T-helper 1 cell (primary cell): ENCODE measurements at places on chromosomes 3 and 15.

GRCh38 chr3:194748225-194748624 is 62.5 kb downstream of the FAM43A start:
- DNase-seq, result no peak

DNA sequence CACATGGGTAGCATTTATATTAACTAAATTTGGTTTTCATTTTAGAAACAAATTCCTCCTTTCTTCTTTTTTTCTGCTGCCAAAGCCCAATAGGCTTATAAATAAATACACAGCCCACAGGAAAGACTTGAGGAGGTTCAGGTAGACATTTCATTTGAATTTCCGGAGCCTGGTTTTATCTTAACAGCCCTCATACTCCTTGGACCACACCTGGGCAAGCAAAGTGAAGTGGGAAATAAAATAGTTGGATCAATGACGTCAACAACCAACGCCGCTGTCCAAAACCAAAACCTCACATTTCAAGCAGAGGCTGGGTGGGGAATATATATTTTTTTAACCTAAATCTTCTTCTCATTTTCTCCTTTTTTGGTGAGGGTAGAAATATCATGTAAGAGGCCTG is 53.2 kb downstream of the RFTN1 start:
- no peak for DNase-seq

- no peak for DNase-seq
These were observed 49.6 kb downstream of the SUMF1 start for GRCh38 chr3:4417449-4417848.

- no peak for DNase-seq
These were observed 53.1 kb downstream of the FAM81A start for GRCh38 chr15:59491062-59491461.

GRCh38 chr3:53109891-53110771 is 20.1 kb downstream of the RFT1 start:
- DNase-seq, result no peak

- DNase-seq, result no peak
These were observed 247.5 kb upstream of the SLITRK3 start for GRCh38 chr3:165443664-165444063.

DNA sequence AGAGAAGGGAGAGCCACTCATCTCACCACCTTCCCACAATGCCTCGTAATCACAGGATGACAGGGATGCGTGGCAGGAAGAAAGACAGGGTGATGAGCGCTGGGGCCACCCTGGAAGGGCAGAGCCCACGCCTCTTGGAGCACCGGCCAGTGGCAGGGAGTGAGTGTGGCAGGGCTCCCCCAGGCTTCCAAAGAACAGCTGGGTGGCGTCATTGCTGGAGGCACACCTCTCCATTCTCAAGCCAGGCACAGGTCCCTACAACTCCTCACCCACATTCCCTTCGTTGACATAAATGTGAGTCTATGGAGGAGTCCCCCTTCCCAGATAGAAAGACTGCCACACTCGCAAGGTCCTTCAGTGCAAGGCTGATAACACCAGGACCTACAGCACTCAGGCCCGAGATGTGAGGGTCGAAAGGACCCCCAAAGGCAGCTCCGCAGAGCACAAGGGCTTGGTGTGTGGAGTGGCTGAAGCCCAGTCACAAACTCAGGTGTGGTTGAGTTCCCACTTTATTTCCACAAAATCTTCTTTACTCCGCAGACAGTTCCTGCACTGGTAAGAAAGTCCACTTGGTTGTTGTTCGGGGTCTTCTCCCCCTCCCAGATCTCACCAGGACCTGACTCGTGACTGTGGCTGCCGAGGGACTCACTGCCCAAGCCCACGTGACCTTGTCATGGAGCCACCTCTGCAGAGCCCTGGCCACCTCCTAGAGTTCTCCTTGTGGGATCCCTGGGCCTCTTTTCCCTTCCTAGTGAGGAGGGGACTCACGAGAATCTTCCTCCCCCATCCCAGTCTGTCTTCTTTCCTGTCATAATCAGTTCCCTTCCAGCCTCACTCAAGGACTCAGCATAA is 22.4 kb upstream of the CORO2B start:
- no peak for DNase-seq

DNA sequence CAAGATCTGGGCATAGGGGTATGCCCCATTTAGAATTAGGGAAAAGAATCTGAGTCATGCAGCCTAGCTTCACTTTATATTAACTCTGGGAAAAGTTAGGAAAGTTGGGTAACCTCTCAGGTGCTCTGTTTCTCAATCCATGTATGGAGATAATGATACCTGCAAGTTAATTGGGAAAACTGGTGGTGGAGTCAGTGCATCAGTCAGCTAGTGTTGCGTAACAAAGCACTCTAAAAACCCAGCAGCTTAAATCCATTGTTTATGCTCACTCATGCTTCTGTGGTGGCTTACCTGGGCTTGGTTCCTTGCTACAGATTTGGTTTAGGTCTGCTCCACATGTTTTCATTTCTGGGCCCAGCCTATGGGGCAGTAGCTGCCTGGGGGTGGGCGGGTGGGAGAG is 91.0 kb downstream of the SMAD3 start:
- no peak for DNase-seq

DNA sequence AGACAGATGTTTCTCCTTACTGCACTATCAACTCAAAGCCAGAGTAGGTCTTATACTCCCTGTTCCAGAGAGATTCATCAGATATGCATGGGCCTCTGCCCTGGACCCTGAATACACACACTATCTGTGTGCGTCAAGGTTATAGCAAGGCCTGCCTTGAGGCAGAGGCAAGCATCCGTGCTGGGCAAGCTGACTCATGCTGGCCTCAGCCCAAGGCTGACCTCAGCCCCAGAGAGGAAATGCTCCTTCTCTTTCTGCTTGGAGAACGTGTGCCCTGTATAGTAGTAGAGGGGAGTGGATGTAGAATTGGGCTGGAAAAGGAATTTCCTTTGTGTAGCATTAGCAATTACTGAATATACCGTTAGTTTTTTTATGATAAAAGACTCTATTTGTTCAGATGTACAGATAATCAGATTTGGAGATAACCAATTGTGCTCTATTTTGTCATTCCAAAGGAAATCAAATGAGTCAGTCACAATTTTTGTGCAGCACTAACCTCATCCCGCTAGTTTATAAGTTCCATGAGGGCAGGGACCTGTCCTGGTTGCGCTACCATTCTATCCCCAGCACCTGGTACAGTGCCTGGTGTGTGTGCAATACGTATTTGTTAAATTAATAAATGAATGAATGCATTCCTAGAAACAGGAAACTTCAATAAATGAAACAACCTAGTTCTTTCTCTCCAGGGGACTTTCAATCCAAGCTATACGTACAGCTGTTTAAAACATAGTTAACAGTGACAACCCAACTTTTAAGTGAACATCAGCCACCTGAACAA is 13.3 kb upstream of the PAQR9 start:
- DNase-seq, result no peak

- no peak for DNase-seq
These were observed 6.8 kb upstream of the TAMM41 start for GRCh38 chr3:11853450-11853849.

GRCh38 chr3:139100821-139101220 is 56.1 kb upstream of the PRR23C start:
- DNase-seq, result no peak

DNA sequence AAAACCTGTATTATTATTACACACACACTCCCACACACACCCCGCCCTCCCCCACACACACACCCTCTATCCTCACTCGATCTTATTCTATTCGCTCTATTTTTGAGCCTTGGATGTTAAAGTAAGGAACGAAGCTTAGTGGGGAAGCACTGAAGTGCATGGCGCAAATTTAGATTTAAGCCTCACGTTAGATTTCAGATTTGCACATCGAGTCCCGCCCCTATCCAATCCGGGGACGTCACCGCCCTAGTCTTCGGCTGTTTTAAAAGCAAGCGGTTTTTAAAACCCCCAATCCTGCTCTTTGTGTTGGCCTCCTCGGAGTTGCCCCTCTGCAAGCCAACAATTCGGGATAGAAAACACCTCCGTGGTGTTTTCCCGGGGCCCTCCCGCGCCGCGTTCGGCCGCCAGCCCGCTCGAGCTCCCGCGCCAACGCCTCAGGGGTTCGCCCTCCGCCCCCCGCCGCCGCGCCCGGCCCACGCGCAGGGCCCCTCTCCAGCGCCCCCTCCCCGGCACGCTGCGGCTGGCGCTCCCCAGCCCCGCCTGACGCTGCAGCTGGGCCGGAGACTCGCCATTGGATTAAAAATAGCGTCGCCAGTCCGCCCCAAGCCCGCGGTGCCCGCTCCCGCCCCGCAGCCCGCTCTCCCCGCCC is at the start of gene USP13:
TSS of gene USP13 (plus strand) at position 594 of the 649 bp plus-strand sequence. CDS start 186 bp downstream, outside the sequence.
- peak; percentile 47 for DNase-seq

DNA sequence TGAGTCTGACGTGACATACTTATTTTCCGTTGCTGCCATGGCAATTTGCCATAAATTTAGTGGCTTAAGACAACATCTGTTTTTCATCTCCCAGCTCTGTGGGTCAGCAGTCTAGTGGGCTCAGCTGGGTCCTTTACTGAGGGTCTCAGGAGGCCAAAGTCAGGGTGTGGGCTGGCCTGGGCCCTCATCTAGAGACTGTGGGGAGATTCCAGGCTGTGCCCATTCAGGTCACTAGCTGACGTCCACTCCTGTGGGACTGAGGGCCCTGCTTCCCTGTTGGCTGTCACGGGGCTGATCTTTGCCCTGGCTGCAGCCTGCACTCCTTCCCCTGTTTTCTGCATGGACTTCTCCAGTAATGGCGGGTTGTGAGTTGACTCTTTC is 19.1 kb downstream of the FGD5 start:
- no peak for DNase-seq

- DNase-seq, result no peak
These were observed 56.3 kb downstream of the ISG20 start for GRCh38 chr15:88695101-88695500.

- DNase-seq, result no peak
These were observed 40.7 kb downstream of the TNIK start for GRCh38 chr3:171419457-171419856.

GRCh38 chr3:157033001-157033400 is 126.9 kb downstream of the CCNL1 start:
- no peak for DNase-seq

- DNase-seq, result no peak
These were observed 32.3 kb downstream of the CBLB start for GRCh38 chr3:105836533-105836932.

DNA sequence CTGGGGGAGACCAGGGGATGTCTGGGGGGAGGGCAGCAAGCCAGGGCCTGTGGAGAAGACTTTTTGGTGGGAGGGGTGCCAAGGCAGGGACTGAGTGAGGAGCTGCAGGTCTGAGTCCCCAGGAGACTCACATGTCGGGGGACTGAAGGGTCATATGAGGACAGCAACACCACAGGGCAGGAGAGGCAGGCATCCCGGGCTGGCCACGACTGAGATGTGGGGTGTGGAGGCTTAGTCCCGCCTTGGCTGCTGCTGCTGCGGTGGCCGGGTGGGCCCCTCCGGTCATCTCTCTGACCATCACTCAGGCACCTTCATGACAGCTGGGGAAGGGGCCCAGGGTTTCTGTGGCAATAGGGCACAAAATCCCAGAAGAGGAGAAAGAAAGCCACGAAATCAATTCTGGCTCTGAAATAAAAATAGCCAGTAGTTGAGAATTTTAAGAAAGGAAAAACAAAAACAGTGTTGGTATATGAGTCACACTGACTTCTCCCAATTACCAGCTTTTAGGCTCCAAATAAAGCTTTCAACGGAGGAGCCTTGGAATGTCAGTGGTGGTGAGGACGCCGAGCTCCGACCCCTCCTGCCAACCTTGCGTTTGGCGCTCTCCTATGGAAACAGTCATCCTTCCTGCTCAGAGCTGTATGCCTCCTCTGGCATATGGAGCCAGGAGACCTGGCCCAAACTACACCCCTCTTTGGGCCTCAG is 52.9 kb upstream of the ITGA11 start:
- no peak for DNase-seq

- no peak for DNase-seq
These were observed 53.2 kb downstream of the SLTM start for GRCh38 chr15:58880320-58880719.

DNA sequence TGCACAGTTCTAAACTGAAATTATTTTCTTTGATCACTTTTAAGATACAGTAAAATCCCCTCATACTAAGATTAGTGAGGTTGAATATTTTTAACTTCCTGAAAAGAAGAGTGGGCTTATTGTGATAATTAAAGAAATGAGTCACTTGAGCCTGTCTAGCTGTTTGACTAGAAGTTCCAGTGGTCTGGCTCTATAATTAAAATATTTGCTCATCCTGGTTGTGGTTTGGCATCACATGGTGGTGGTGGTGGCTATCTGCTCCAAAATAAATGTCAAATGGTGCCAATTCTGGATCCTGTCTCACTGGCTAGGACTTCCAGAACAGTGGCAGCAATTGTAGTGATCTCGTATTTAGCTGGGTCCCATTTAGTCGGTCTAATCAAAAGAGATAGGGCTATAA is 8.6 kb upstream of the TEX9 start:
- DNase-seq, result no peak

DNA sequence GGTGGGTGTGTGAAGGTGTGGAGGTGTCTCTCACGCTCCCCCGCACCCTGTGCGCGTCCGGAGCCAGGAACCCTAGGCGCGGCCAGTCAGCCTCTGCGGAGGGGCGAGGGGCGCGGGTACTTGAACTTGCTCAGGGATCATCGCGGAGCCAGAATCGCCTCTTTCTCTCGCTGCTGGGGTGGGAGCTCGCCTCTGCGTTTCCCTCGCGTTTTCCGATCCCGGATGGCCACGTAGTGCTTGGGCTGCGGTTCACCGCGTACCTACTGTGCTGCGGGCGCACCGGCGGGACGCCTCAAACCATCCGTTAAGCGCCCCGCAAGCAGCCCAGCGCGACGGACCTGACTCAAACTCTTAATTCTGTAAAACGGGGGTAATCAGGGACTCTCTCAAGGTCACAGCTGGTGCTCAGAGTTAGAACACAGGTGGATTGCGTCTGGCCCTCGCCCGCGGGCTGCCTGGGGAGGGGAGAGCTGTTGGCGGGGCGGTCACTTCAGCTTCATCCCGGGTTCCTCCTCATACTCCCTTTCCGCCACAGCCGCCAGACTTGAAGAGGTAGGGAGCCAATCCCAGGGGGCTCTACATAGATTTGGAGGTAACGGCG is 686 bp downstream of the MYRIP start:
- no peak for DNase-seq

- DNase-seq, result no peak
These were observed 59.1 kb downstream of the THRB start for GRCh38 chr3:24435584-24435983.

DNA sequence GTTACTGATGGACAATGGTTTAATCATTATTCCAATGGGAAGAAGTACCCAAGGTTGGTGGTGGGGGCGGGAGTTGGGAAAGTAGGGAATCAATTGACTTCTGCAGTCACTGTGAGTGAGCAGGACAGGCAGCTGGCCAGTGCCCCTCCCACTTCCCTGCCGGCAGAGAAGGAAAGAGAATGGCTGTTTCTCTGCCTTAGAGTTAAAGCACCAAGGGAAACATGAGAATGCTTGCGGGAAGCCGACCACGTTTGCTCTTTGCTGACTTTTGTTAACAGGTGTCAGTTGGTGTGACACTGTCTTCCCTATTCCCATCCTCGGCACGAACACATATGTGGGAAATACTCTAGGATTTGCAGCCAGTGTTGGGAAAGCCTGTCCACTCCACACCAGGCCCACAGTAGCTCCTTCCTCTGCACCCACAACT is 33.5 kb upstream of the MFSD1 start:
- DNase-seq, result no peak

DNA sequence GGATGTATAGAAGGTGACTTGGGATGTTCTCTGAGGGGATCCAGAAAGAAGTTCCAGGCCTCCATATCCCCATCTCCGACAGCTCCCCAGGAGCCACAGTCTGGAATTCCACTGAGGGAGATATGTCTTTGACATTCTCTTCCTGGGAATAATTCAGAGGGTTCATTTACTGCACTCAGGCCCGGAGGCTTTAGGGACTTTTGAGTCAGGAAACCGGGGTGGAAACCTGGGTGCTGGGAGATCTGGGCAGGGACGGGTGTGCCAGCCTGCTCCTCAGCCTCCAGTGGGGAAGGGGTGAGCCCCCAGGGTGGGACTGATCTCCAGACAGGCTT is 147.7 kb downstream of the SMAD6 start:
- DNase-seq, result no peak

GRCh38 chr3:100057716-100058575 is 56.4 kb downstream of the FILIP1L start:
- no peak for DNase-seq
